ENCODE measurements at places on chromosomes 7 and 10.

DNA sequence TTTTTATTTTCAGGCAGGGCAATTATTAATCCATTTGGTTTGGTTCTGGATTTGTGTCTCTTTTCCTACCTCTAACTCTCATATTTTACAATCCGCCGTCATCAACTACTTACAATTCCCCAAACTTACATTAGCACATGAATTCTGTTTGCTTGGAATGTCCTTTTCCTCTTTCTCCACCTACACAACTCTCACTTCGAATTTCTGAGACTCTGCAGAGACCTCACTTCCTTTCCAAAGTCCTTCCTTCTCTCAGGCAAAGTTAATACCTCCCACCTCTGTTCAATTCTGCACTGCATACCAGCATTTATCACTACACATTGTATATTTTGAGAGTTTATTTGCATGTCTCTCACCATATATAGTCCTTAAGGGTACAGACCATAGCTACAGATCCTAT, 122.7 kb upstream of the LRRTM3 start:
- DNase-seq, result no peak

- DNase-seq, result no peak
Measured at GRCh38 chr7:25611196-25611595, 382.9 kb upstream of the NPVF start.

DNA sequence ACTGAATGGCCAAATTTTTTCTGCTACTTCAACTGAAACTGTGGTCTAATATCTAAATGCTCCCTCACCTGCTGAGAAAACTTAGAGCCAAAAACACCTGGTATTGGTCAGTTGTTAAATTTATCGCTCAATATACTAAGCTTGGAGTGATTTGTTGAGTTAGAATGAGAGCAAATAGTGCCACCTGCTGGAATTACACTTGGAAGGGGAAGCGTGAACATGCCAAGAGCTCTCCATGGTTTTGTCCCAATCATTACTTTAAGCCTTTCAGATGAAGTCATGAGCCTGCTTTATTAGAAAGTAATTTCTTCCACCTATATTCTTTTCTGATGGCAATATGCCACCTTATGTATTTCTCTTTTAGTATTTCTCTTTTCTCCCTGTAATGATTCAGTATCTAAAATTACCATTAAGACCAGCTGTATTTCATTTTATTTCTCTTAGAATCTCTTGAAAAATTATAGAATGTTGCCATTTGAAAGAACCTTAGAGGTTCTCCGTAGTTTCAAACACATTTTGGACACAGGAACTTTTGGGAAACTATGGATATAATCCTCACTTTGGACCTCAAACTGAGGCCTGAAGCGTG, 447.8 kb upstream of the C7orf33 start:
- DNase-seq, result no peak

DNA sequence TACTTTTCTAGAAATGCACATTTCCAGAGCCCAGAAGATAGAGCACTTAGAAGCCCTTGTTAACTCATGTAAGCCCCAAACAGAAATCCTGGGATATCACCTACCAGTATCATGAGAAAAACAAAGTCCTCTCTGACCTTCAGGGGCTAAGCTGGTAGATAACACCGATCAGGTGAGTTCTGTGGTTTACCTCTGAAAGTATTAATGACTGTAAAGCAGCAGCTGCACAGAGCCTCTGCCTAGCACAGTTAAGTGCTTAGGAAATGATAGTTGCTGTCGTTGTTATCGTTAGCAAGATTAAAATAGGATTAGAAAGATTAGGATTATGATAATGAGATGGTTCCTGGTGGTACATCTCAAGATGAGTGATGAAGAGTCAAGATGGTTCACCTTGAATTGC, 64.9 kb downstream of the PLXNA4 start:
- no peak for DNase-seq

- no peak for DNase-seq
Measured at GRCh38 chr10:13117841-13118783, 18.1 kb downstream of the OPTN start.

DNA sequence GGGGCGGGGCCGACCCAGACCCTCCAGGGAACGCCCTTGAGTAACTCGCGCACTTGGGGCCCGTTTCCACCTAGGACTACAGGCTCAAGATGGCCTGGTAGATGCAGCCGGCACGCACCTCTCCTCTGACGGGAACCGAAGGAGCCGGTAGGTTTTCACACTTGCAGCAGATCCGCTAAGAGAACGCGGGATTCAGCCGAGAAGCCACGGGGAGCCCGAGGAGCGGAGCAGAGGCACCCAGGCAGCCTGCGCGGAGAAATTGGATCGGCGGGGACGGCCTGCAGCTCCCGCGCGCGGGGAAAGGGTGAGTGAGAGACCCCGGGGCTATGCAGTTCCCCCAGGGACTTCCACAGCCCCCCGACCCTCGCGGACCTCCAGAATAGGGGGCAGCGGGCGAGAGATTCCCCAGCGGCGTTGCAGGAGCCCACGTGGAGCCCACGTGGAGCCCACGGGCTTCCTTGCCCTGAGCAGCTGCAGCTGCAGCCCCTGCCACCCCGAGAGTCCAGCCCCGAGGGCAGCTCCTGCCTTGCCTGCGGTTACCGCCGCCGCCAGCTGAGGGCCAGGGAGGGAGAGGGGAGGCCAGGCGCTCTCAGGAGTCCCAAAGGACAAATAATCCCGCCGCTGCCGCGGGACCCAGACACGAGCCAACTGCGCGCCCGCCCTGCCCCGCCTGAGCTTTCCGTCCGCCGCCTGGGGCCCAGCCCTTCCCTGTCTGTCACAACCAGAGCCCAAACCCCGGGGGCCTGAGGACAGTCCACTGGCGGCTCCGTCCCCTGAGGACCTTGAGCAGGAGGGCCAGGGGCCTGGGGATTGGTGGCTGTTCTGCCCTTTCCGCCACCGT, 13.1 kb downstream of the IFT22 start:
- DNase-seq, result no peak

DNA sequence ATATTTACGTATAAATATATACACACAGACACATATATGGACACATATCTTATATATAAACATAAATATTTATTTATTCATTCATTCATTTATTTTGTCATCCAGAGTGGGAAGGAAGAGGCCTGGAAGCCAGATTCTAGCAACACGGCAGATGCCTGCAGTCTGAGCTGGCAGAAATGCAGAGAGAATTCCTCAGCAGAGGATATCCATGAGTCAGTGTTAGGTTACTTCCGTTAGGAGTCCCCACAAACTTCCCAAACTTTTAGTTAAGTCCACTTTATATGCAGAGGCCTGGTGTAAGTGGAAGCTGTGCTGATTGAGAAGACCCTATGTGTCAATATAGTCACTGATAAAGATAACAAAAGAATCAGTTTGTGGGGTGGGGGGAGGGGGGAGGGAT, 89.6 kb downstream of the PPP1R17 start:
- peak; percentile 57 for DNase-seq

GRCh38 chr7:158861936-158862704, 5.8 kb downstream of the DYNC2I1 start:
- DNase-seq, result no peak

GRCh38 chr7:128407751-128408708, 1.8 kb downstream of the IMPDH1 start:
- DNase-seq, result no peak

DNA sequence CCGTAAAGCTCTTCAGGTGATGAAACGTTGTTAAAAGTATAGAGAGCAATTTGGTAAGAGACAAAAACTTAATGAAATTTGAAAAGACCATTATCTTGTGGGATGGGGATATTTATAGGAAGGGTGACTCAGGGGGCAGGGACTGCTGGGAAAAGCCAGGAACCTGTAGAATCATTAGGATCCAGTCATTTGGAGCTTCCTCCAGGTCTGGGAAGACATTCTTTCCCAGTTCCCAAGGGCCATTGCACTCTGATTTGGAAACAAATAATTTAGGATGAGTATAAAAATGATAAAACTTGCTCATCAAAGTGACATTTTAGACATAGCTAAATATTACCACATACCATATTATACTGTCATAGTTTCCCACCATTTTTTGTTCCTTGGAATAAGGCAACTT, 143.9 kb downstream of the PFKFB3 start:
- no peak for DNase-seq

- DNase-seq, result no peak
Measured at GRCh38 chr10:29643771-29644501, 9.2 kb upstream of the SVIL start.

DNA sequence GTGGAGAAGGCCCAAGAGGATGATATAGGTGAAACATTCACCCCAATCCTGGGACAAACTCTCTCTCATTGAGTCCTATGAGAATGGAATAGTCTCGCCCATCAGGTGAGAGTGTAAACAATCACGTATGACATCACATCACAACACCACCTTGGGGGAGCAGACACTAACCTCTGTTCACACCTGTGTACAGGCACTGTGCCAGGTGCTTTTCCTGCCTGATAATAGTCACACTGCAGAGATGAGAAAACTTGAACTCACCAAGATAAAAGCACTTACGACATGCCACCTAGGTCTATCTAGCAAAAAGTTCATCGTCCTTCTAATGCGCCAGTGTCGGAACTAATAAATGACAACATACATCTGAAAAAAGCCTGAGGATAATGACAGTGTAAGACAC, 187.8 kb downstream of the FAM107B start:
- DNase-seq, result no peak

DNA sequence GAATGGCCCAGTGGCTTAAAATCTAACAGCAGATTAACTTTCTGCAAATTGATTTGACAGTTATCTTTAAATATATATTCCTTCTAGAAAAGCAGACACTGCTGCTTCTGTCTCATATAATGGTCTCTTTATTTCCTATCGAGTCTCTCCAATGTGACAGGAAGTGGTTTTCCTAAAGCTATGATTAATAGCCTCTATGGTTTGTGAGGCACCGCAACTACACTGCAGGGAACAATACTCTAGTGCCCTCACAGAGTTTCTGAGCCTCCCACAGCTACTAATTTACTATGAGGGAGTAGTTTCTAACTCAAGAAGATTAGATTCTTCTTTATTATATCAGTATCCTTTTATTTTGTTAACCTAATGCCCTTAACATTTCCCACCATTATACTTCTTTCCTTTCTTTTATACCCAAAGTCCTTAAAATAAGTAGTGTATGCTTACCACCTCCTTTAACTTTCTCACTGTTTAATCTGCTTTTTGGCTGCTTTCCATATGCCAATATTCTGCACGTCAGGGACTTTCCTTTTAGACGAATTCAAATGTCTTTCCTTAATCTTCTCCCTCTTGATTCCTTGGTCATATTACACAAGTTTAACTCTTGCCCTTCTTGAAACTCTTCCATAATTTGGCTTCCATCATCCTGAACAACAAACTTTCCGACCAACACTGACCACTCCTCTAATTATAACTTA, 23.8 kb upstream of the AHR start:
- no peak for DNase-seq

GRCh38 chr7:6172224-6172909, 100.1 kb downstream of the CYTH3 start:
- no peak for DNase-seq

Data from BJ (cell line).